HS-27A (cell line): ENCODE measurements at places on chromosomes 11 and 22.

DNA sequence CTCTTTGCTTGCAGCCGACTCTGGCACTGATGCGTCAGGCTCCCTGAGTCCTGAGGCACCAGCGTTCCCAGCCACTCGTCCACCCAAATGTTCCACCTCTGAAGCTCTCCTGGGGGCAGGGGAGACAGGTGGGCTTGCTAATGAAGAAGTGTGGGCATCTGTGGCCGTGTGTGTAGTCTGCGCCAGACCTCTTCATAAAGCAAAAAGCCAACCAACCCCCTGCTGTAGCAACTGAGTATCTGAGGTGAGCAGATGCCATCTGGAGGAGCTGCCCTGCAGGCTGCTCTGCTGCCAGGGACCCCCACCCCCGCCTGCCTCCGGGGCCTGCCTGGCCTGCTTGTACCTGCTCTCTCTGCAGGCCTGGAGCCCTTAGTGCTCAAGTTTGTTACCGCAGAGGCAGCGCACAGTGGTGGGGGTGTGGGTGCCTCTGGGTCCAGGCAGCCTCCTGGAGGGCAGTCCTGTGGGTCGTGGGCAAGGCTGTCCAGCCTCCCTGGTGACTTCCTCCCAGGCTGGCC lies 272.5 kb downstream of the TBC1D22A start:
- no peak for DNase-seq

DNA sequence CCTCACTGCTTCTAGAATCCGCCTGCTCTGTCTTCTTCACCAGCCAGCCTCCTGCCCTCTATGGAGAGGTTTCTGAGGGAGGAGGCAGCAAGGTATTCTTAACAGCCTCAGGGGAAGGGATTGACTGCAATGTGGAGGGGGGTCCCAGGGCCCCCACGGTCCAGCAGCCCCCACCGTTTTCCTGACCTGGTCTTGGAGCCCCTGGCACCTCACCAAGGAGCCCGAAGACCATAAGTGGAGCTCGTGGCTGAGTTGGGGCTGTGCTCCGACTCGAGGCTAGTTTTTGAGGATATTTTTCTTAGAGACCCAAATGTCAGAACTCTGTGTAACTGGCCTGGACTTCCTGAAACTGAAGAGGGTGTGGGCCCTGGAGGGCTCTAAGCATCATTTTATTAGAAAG lies 590.0 kb downstream of the BRD1 start:
- DNase-seq: no peak

DNA sequence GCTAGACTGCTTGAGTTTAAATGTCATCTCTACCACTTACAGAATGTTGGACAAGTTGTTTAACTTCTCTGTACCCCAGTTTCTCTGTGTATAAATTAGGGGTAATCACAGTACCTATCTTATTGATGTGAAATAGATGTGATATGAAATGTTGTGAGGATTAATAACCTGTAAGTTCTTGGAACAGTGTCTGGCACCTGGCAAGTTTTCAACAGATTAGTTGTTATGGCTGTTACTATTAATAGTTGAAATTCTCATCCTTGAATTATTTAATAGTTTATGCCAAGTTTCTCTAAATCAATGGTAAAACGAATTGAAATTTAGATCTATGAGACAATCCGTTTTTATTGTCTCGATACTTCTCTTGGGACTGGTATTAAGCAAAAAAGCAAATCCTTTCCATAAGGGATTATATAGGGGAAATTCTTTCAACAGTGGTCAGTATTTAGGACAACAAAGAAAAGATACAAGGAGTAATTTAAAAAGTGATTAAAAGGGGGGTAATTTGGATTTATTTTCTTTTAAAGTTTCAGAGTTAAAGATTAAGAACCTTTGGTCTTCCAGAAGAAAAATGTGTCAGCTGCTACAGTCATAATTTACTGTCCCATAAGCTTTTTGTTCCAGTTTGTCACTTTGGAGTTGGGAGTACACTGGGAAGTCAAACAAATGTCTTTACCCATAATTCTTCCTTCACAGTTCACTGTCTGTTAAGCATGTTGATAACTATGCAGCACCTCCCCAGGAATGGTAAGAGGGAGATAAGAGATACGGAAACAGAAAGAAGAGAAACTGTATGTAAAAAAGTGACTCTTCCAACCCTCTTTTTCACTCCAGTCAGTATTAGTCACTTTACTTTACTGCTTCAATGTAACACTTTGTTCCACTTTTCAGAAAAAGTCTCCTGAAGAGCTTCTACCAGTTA lies 13.2 kb downstream of the PDE3B start:
- DNase-seq: no peak

- no peak for DNase-seq
These were observed 36.7 kb downstream of the ACO2 start for GRCh38 chr22:41505511-41506220.

DNA sequence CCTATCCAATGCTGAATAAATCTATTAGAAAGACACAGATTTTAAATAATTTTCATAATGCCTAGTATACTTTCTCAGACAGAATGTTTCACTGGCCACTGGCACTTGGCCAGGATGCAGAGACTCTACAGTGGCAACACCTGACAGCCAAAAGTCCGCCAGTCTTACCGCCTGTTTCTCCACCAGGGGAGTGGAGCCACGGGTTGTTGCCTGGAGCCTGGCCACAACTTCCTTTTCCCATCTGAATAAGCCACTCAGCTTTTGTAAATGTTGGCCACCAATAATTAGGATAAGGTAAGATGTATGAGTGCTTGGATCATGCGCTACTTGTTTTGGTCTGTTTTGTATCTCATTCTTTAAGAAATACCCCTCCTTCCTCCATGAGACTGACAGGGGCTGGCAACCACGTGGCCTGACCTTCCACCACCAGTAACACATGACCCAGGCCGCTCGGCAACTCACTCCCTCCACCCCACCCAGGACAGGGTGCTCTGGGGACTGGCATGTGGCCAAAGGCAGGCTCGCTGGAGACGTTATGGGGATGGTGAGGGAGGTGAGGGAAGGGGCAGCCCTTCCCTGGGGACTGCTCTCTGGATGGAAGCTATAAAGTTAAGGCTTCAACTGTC lies 93.0 kb upstream of the BID start:
- no peak for DNase-seq

GRCh38 chr11:74519710-74520109 lies 26.2 kb upstream of the LIPT2 start:
- DNase-seq: no peak

DNA sequence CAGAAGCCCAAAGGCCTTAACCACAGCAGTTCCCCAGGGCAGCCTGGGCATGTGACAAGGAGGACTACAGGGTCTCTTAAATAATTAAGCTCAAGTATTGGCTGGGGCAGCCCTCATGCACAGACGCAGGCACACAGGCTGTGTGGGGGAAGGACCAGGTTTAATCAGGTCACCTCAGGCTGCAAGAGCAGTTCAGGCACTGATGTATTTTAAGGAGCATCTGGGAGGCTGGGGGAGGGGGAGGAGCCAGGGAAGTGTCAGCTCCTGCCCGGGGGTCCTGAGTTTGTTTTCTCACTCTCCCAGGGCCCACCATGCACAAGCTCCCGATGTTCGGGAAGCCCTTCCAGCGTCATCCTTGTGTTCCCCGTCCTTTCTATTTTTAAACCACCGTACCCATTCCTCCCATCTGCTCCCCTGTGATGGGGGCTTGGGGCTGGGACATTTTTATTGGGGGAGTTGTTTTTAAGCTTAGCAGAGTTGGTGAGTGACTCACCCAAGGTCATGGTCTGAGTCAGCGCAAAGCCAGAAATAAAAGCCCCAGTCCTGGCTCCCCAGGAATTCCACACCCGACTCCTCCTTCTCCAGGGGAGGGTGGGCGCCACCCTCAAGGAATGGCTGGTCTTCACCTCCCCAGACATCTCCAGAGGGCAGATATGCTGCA lies 2.4 kb downstream of the CSDC2 start:
- peak; percentile 80 for DNase-seq

- DNase-seq: no peak
These were observed 9.3 kb downstream of the TMEM86A start for GRCh38 chr11:18707811-18708340.
